GM18507 (cell line): ENCODE measurements at places on chromosomes 5 and 9.

DNA sequence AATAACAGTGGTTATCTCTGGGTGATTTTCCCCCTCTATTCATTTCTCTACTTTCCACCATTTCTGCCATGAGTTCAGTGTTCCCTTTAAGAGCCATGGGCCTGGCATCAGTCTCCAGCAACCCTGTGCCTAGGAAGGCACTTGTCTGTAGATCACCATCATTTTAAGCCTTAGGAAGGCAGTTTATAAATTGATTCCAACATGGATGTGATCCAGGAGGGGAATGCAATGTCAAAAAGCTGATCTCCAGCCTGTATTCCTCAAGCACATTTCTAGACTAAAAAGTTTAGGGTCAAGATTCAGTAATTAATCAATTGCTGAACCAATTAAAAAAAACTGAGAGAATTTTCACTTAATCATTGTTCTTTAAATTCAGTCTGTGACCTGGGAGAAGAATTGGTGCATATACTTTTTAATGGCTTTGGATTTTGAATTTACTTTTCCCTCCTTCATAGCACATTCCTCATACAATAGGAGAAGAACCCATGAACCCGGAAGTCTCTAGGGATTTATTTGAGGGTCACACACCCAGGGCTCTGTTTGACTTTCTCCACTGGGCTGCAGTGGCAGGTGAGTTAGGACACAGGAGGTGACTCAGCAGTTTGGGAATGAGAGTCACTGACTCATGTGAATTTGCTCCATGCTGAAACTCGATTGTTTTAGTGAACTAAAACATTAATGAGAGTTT, 6.1 kb upstream of the ERMP1 start:
- DNase-seq = no peak

GRCh38 chr5:156103155-156103885, 223.6 kb upstream of the SGCD start:
- DNase-seq = no peak

GRCh38 chr9:95452176-95452575, 64.6 kb downstream of the PTCH1 start:
- no peak for DNase-seq

GRCh38 chr5:5888284-5888683, 465.8 kb downstream of the ICE1 start:
- DNase-seq = no peak

DNA sequence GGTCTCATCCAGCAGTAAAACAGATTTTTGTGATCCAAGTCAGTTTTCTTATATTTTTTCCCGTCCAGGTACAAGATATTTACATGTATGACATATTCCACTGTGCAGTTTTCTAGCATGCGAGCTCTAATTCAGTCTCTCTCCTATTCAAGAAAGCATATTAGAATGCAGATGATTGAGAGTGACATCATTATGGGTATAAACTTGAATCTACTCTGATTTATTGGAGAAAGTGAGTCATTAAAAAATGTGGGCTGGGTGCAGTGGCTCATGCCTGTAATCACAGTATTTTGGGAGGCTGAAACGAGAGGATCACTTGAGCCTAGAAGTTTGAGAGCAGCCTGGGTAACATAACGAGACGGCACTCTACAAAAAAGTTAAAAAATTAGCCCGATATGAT, 6.2 kb downstream of the FER start:
- no peak for DNase-seq

DNA sequence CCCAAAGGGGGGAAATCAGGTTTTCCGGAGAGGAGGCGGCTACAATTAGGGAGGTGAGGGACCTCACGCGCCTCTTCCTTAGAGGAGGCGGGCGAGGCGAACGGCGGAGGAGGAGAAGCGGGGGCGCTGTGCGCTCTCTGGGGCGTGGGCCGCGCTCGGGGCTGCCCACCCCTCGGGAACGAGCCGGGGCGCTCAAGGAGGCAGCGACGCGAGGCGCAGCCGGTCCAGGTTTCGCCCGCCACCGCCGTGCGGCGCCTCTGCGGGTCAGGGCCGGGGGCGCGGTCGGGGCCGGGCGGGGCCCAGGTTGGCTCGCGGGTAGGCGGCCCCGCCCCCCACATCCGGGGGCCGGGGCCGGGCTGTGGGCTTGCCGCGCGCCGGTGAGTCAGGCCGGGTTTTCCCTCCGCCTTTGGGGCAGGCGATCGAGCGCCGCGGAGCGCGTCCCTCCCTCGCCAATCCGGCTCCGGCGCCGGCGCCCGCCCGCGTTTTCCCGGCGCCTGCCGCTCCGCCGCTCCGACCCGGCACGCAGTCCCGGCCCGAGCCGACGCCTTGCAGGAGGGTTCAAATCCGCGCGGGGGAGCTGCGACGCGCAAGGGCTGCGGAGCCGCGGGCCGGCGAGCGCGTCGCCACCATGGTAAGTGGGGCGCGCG, at the start of gene N4BP3:
TSS of gene N4BP3 (plus strand) at position 392 of the 647 bp plus-strand sequence. CDS start 6,052 bp downstream, outside the sequence.
- peak; percentile 71 for DNase-seq

DNA sequence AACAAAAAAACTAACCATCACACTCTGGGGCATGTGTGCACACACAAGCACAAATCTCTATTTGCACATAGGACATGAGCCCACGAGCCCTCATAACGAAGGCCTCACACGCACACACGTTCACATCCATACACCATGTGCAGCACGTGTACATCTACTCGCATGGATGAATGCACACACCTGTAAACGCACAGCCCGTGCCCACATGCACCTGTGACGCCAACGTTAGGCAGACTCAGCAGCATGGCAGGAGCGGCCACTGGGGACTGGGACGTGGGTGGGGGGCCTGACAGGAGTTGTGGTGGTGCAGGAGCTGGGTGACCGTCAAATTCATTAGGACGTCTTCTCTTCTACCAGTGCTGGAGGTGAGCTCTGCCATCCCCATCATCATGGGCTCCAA, 3.2 kb downstream of the SLC34A1 start:
- DNase-seq = no peak

GRCh38 chr9:134318481-134318891, 7.8 kb upstream of the RXRA start:
- DNase-seq = no peak

DNA sequence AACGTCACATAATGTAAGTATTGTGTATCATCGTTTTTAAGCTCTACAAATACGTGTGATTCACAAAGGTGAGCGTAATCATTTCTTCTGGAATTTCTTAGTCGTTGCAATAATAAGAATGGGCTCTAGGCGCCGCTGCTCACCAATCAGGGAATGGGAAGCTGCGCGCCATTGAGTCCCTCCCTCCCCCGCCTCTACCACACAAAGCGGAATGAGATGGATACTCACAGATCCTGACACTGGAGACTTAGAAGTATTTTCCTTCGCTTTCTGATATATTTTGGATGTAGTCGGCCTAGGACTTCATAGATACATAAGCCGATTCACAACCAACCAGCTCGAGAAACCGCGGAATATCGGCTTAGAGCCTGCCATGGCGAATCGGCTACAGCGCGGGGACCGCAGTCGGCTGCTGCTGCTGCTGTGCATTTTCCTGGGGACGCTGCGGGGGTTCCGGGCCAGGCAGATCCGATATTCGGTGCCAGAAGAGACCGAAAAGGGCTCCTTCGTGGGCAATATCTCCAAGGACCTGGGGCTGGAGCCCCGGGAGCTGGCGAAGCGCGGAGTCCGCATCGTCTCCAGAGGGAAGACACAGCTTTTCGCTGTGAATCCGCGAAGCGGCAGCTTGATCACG, at the start of gene PCDHGA11:
TSS of gene PCDHGA11 (plus strand) at position 197 of the 634 bp plus-strand sequence. CDS start at position 374, 177 bp downstream.
- no peak for DNase-seq

- DNase-seq = no peak
These were observed 4.0 kb downstream of the VAV2 start for GRCh38 chr9:133987946-133988665.

- no peak for DNase-seq
These were observed 74.2 kb downstream of the ST8SIA4 start for GRCh38 chr5:100828898-100829356.

- no peak for DNase-seq
These were observed 88.2 kb upstream of the DAP start for GRCh38 chr5:10849278-10849677.

DNA sequence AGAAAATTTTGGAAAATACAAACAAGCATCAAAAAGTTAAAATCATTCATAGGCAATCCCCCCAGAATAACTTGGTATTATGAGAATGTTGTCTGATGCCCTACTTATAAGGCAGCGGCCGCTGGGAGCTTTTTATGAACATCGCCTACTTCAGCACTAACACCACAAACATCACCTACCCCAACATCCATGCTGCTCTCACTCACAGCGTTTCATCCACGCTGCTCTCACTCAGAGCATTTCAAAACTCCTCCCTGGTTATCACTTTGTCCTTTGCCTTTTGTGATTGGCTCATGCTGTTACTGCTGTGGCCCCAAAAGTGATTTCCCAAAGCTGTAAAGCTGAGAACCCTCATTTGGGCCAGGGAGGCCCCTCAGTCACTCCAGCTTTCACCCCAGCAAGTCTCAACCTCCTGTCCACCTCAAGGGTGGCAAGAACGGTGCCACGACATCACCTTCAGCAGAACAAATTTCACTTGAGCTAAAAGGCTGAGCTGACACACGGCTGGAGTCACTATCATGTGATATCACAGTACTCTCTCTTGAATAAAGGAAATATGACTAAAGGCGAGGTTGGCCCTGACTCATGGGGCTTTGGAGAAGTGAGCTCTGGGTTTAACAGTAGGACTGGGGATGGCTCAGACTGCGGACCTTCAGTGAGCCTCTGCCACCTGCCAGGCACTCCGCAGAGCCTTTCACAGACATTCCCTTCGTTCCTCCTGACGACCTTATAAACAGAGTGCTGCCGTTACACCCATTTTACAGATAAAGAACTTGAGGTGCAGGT, 25.2 kb downstream of the SHC3 start:
- DNase-seq = no peak

- DNase-seq = no peak
These were observed 114.5 kb downstream of the RPS23 start for GRCh38 chr5:82163452-82164175.

- DNase-seq = no peak
These were observed 848.5 kb upstream of the WWC1 start for GRCh38 chr5:167442922-167443321.

GRCh38 chr5:179906294-179906794, 1.4 kb downstream of the TBC1D9B start:
- DNase-seq = no peak

DNA sequence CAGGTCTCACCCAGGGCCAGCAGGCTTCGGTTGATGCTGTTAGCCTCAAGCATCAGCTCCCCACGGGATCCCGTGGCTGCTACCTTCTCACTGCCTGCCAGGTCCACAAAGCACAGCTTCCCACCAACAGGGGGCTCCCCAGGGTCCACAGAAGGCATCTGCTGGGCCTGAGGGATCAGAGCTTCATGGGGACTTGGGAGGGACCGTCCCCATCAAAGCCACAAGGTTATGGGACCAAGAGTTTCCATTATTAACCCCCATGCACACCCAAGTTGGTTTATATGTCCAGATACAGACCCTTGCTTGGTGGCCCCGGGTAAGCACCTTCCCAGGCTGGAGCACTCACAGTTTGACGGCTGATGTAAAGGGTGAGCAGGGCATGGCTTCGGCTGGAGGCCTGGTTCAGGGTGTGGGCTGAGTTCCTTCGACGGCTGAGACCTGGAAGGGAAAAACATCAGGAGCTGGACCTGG, 3.0 kb downstream of the KIF12 start:
- no peak for DNase-seq

GRCh38 chr9:14633148-14633547, 60.1 kb downstream of the ZDHHC21 start:
- DNase-seq = no peak

DNA sequence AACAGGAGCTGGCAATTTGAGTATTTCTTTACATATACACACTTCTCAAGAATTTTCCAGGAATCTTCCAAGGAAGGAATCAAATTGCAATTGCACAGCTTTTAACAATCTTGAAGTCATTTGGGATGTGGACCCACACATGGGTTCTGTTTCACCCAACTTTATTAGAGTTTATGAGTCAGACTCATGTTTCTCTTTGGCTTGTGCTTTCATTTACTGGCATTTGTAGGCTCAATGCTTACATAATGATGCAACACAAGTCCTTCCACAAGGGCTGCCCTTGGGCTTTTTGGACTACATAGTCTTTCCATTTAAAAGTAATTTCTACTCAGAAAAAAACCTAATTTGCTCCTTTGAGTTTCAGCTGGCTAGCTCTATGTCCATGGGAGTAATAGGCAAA, 4.6 kb upstream of the CDC37L1 start:
- no peak for DNase-seq

DNA sequence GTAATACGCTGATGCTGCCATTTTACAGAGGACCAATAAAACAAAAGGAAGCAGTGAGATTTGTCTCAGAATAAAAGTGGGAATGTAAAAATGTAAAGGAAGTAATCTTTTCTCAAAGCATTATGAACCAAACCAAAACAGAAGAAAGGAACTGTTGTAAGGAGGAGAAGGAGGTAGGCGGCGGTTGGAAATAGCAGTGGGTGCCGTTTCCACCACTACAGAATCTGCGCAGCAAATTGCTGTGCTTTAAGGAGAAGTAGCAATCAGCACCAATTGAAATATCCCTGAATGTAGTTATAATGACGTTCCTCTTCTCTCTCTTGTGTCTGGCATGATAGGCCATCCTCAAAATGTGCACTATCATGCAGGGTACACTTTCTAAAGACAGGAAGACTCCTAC, 455.1 kb upstream of the TLE4 start:
- DNase-seq = no peak
